ENCODE measurements at places on chromosomes 11 and 22.

DNA sequence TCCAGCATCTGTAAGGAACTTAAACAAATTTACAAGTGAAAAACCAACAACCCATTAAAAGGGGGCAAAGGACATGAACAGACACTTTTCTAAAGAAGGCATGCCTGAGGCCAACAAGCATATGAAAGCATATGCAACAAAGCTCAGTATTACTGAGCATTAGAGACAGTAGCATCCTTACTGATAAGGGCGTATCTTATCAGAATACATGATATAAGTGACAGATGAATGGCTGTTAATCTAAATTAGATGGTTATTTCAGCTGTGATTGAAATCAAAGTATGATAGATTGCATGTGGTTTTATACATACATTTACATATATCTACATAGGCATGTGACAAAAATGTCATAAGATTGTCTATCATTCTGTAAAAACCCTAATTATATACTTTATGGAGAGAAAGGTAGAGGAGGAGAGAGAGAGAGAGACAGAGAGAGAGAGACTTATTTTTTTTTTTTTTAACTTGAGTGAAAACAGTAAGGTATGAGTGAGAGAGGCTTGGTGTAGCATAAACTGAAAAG lies 1240.7 kb downstream of the FAM181B start:
- no peak for DNase-seq

GRCh38 chr11:102006835-102007566 lies 40.2 kb upstream of the CFAP300 start:
- no peak for DNase-seq

GRCh38 chr11:72222106-72222891 lies 2.3 kb upstream of the INPPL1 start:
- no peak for DNase-seq

- DNase-seq = no peak
These were observed 6.4 kb upstream of the RCOR2 start for GRCh38 chr11:63923319-63923718.

DNA sequence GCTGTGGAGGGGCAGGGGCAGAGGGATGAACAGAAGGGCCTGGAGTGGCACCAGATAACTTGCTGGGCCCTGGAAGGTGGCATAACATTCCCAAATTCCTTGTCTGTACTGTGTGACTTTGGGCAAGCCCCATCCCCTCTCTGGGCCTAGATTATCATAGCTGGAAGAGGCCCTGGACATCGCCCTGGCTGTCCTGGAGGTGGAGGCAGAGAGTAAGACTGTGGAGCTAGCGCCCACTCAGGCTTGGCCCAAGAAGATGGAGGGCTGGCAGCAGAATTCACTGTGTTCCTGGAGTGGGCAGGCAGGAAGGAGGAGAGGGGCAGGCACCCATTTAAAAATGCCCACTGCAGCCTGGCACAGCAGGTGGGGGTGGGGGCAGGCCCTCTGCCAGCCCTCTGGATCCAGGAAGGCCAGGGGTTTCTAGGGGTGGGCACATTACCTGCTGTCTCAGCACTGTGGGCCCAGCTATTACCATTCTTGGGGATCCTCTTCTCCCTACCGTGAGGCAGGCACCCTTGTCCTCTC lies 22.6 kb downstream of the ARHGEF17 start:
- no peak for DNase-seq

- DNase-seq = no peak
These were observed 745.9 kb upstream of the TENM4 start for GRCh38 chr11:80186692-80187091.

GRCh38 chr11:96332126-96332771 lies 10.7 kb downstream of the MAML2 start:
- no peak for DNase-seq

- DNase-seq = no peak
These were observed 45.4 kb downstream of the MYO7A start for GRCh38 chr11:77173494-77173893.

DNA sequence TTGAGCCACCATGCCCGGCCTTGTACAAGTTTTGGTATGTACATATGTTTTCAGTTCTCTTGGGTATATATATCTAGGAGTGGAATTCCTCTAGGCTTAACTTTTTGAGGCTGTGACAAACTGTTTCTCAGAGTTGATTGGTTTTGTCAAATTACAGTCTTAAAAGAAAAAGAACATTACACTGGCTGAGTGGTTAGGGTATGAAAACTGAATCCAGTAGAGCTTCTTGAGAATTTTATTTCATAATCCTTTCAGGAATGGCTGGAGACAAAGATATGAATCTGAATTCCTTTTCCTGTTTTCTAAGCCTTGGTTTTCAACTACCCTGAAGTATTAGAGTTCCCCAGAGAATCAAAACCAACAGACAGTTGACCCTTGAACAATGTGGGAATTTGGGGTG lies 6.5 kb downstream of the METTL15 start:
- DNase-seq = no peak

DNA sequence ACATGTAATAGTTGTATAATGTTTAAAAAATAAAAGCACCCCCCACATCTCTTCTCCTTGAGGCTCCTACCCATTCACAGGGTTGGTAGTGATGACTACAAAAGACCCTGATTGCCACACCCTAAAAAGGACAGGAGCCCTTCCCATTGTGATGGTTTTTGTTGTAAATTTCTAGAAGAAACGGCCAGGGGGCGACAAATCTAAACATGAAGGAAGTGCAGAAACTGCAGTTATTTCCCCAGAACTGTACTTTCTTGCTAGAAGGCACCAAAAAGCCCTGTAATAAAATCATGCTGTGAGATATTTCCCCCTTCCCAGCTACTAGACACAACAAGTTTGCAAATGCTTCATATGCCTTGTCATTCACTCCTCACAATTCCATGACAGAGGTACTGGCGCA lies 10.8 kb downstream of the PRR5L start:
- no peak for DNase-seq

DNA sequence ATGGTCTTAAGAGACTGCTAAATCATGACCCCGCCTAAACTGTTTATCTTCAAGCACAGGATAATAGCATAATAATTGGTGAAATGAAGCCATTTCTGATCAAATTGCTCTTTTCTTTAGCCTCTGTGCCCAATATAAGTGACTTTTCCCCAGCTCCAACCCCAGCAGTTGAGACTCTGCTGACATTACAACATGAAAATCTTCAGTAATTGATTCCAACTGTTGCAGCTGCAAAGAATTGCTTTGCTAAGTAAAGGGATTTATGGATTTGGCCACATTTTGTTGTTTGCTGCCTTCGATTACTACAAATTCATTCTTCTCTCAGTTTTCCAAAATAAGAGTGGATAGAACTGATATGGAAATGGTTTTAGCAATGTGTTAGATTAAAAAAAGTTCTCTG lies 576.7 kb upstream of the LRRC4C start:
- no peak for DNase-seq

DNA sequence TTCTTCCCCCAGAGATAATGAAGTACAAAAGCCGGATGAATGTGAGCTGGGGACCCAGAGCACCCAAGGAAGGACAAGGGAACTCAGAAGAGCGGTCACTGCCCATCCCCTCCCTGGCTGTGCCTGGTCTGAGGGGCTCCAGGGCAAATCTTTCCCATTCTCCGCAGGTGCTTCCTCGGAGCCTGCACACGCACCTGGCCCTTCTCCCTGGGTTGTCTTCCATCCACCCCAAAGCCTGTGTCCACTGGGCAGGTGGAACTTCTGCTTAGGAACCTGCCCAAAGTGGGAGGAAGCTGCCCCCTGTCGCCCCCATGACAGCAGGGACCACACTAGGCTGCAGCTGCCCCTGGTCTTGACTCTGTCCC lies 121.0 kb upstream of the FGF3 start:
- no peak for DNase-seq

GRCh38 chr11:118620529-118621070 lies 13.2 kb downstream of the PHLDB1 start:
- DNase-seq = no peak

GRCh38 chr22:28743852-28744251 lies 2.0 kb downstream of the HSCB start:
- no peak for DNase-seq

DNA sequence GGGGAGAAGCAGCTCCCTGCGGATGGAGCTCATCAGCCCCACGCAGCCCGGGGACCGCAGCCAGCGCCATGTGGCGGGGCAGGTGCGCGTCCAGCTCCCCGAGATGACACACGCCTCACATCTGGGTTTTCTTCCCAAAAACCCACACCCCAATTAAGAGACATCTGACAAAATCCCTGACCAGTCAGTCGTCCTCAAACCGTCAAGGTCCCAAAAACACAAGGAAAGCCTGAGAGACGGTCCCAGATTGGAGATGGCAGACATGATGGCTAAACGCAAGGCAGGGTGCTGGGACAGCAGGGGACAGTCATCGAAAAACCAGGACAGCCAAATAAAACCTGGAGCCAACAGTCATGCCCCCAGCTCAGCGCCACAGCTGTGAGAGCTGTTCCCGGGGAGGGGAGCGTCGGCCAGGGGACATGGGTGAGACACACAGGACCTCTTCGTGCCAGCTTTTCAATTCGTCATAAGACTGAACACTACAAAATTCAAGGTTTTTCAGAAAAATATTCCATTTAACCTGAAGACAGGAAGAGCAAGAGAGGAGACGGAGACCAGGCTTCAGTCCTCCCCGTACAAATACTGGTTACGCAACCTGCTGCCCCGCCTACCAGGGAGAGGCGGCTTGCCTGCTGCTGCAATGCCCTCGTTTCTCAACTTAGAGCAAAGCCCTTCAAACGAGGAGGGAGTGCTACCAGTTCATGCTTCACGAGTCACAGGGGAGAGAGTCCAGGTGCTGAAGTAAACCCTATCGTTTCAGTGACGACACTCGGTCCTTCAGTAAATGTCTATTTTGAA lies 10.5 kb downstream of the TOLLIP start:
- no peak for DNase-seq

- no peak for DNase-seq
These were observed 1.2 kb upstream of the IGLL1 start for GRCh38 chr22:23581260-23581650.

DNA sequence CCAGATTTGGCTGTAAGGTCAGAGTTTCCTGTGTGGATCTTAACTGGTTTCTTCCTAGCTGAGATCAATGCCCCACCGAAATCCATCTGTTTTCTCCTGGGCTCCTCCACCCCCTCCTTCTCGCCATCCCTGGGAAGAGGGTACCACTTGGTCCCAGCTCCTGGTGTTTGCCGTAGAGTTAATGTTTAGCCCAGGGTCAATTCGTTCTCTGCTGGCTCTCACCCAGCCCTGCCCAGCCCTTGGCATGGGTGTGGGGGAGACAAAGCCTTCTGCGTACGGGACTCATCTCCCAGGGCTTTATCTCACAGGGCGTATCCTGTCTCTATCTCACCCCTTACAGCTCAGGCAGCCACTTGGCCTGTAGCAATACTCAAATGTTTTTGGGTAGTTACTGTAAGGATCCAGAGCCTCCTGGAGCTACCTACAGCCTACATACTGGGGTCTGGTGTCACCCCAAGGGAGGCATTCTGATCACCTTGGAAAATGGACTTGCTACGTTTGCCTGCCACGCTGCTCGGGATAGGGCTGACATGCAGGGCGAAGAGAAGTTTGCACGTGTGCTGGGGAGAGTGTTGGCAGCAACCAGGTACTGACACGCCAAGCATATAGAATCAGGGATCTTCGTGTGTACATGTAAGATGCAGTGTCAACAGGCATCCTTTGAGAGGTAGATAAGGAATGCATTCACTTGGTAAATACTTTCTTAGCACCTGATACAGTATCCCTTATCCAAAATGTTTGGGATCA lies 66.1 kb downstream of the SCN3B start:
- DNase-seq = no peak

GRCh38 chr11:108393046-108393445 lies 74.3 kb downstream of the C11orf65 start:
- no peak for DNase-seq

DNA sequence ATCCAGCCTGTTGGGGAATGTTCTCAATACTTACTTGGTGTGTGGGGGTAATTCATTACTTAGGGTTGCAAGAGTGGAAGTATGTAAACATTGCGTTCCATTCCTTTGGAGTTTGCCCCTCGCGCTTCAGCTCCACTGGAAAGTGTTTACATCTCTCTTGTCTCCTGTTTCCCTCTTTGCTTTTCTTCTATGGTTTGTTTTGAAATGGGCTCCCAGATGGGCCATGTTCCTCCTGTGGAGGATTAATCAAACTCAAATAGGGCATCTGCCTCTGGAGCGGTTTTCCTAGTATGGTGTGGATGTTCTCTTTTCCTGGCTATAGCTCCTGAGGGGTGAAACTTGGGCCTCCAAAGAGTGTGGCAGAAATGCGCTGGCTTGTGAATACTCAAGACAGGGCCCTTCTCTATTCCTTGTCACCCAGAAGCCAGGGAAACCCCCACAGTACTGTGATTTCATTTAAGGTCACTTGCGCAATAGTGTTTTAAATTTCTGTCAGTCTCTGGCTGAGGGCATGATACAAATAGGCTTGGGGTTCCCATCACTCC lies 51.9 kb downstream of the CD44 start:
- no peak for DNase-seq

GRCh38 chr22:35330258-35330861 lies 30.7 kb downstream of the TOM1 start:
- DNase-seq = peak; percentile 18

DNA sequence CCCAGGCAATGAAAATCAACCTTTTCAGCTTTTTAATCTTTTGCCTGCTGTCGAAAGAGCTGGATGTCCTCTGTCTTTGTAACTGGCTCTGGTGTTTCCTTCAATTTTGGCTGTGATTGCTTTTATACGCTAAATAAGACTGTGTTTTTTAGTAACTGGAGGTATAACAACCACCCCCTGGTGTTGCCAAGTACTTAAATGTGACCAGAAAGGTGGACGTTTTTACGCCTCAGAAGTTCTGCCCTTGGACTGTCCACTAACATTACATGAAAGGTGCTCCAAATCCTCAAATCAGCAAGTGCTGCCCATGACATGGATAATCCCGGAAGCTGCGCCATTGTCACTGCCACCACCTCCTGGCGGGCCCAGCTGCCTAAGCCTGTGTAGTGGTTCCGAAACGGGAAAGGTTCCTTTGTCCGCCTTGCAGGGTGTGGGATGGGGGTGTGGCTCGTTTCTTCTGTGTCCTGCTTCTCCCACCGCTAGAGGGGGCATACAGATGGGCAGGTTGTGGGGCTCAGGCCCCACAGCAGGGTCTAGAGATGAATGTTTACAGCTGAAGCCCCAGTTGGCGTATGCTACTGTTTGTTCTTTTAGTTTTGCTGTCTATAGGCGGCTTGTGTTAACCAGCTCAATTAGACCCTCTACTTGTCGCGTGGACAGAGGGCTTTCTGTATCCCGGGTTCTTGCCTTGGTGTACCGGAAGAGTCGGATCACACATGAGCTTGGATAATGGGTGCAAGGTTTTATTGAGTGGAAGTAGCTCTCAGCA lies 82.2 kb upstream of the SEPTIN5 start:
- DNase-seq = no peak

GRCh38 chr11:81899156-81899555 lies 834.5 kb downstream of the FAM181B start:
- DNase-seq = no peak
